ENCODE measurements at places on chromosomes 11 and 22. TPM values are rescaled to one million over a fixed set of nuclear protein-coding genes. Genes with fewer than 3 reads are reported as not detected.

SCGB2A2 gene
- not detected for total RNA-seq

CAT gene
- 63.6 TPM for total RNA-seq

VWCE gene
- 3.4 TPM for total RNA-seq

DNA sequence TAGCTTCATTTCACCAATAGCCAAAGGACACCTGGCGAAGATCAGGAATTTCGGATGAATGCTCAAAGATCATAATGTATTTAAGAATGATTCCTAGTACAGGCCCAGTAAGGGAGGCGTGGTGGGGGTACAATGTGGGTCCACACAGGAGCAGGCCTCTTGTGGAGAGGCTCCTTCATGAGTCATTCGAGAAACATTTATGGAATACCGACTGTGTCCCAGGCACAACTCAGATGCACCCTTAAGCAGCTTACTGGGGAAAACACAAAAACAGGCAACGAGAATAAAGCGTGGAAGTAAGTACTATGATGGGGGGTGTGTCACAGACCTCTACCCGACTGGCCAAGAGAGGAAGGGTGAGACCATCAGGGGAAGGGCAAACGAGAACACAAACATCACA lies 44.5 kb downstream of the SMCO4 start:
- no peak for DNase-seq

DNA sequence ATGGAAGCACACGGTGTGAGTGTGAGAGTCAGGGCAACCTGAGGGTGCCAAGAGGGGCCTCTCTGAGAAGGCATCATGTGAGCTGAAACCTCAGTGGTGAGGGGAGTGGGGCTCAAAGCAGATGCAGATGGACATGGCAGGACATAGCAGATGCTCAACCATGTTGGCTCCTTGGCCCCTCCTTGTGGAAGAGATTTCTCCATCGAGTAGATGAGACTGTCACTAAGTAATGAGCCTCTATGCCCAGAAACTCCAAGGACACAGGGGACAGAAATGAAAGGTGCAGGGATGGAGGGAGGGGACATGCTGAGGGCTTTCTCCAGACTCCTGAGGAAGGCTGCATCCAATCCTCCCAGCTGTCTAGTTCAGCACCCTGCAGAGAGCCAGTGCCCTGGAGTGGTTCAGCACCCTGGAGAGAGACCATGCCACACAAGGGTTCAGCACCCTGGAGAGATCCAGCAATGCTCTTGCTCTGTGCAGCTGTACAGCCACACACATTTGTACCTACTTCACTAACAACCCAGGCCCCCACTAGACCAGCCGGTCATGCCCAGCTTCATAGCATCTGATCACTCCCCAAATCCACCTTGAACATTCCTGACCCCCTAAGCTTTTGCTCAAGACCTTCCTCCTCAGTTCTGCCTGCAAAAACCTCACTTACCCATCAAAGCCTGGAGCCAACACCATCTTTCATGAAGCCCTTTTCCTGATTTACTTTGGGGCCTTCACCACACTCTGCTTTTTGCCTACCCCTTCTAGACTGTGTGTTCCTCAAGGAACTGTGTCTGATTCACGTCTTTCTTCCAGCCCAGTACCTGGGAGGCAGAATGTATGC lies 252.0 kb downstream of the CTTN start:
- DNase-seq = peak; percentile 88

DNA sequence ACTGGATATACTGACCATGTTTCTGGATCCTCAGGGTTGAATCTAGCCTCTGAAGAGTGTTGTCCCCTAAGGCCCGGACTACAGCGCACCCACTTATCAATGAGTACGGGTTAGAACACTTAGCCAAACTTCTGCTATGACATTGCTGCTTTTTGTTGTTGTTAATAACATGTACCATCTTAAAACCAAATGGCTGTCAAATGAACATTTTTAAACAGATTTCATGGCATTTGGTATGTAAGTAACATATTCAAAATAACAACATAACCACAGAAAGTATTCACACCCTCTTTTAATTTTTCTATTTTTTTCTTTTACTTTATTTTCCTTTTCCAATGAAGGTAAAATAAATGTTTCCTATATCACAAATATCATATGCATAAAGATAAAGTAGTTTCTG lies 1292.5 kb upstream of the TENM4 start:
- DNase-seq = no peak

- DNase-seq = no peak
Measured at GRCh38 chr11:30322191-30322590, 713 bp upstream of the ARL14EP start.

GRCh38 chr11:42239188-42239587 lies 779.7 kb upstream of the LRRC4C start:
- peak; percentile 92 for DNase-seq

- no peak for DNase-seq
Measured at GRCh38 chr11:26474401-26474800, 97.7 kb downstream of the MUC15 start.

GRCh38 chr11:130560000-130560780 lies 111.7 kb downstream of the ADAMTS15 start:
- no peak for DNase-seq

- DNase-seq = no peak
Measured at GRCh38 chr11:2382129-2382517, 5.0 kb downstream of the CD81 start.

DNA sequence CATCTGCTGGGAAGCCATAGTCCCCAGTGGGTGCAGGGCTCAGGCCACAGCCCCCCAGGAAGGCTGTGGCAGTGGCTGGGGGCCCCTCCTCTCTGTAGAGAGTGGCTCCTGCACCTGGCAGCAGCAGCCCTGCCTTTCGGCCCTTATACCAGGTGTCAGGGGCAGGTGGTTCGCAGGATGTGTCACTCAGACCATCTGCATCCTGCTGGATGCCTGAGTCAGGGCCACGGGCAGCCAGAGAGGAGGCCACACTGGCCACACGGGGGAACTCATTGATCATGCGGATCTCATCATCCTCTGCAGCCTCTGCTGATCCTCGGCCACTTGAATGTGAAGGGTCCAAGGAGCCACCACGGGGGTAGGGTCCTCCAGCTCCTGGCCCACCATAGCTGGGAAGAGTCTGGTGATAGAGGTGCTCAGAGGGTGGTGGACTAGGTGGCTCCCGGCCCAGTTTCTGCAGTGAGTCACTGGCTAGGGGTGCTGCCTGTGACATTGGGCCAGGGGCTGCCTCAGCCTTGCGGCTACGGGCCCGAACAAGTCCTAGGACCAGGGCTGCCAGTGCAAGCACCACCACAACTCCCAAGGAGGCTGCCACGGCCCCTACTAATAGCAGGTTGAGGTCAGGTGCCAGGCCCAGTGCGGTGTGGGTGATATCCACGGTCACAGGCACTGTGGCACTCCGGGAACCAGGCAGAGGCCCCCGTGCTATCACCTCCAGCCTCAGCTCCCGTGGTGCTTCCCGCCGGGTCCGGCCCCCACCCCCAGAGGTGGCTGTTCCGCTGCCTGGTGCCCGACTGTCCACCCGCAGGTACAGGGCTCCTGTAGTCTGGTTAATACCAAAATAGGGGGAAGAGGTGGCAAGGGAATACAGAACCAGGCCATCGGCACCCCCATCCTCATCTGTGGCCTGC lies 3.3 kb upstream of the TPP1 start:
- peak; percentile 35 for DNase-seq

DNA sequence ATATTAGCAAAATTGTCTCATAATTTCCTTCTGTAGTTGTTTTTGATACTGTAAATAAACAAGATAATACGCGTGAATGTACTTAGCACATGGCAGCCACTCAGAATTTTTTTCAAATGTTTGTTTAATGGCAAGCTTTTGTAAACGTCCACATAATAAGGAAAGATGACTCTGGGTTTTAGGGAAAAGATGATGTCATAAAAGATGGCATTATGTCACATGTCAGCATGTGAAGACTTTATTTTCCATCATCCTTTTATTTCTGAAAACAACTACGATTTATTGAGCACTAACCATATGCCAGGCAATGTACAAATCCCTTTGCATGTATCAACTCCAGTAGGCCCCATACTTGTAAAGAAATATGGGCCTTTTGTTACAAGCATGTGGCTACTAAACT lies 139.9 kb downstream of the C11orf91 start:
- DNase-seq = no peak

GRCh38 chr11:97641988-97642387 lies 1252.2 kb downstream of the JRKL start:
- no peak for DNase-seq

GRCh38 chr11:125346179-125346530 lies 149.9 kb downstream of the FEZ1 start:
- DNase-seq = peak; percentile 91
